ENCODE measurements at places on chromosomes 13 and 19. TPM values are rescaled to one million over a fixed set of nuclear protein-coding genes. Genes with fewer than 3 reads are reported as not detected.

DNA sequence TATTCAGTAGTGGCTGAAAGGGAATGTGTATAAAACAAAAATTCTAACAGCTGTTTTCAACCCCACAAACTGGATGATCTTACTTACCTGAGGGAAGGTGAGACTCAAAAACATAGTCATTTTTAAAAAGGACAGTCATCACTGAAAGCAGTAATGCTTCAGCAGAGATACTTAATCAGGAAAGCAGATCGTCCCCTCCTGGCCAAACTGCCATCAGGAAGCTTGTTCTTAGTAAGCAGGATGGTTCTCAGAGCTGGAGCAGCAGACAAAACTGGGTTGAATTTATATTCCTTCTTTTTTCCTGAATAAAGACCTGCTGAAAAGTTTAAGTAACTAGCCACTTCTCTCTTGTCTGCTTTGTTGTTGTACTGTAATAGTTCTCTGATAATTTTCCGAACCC, 1156.5 kb downstream of the OLFM4 start:
- DNase-seq = no peak

- no peak for DNase-seq
Measured at GRCh38 chr13:47129461-47129860, 232.6 kb upstream of the HTR2A start.

Gene CBY2
- not detected for total RNA-seq

Gene CALM3
- total RNA-seq = 271 TPM

All from adrenal gland (tissue), 19 donors.